Substantia nigra (tissue), 51 donors: ENCODE measurements at places on chromosomes 7 and 10.

GRCh38 chr7:157769086-157769485 is 432.3 kb downstream of the DNAJB6 start:
- DNase-seq, result no peak

DNA sequence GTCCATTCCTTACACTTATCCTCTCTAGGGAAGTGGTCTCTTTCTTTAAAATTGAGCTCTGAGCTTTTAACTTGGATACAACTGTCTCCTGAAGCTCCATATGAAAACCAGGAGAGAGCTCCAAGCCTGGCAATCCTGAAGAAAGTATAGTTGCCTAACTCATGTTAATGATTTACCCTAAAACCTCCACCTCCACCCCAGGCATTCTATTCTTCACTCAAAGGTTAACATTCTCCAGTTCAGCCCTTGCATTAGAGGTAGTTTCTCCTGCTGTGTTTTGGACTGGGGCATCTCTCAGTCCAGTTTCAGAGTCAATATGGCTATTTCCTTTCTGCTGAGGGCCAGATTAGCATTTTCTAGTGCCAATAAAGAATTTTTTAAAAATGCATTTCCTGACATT is 195.5 kb downstream of the SLC25A13 start:
- DNase-seq, result no peak

GRCh38 chr10:11598712-11599397 is 12.6 kb downstream of the USP6NL start:
- no peak for DNase-seq

- DNase-seq, result no peak
Measured at GRCh38 chr7:26698806-26699205, 165.6 kb downstream of the SKAP2 start.

DNA sequence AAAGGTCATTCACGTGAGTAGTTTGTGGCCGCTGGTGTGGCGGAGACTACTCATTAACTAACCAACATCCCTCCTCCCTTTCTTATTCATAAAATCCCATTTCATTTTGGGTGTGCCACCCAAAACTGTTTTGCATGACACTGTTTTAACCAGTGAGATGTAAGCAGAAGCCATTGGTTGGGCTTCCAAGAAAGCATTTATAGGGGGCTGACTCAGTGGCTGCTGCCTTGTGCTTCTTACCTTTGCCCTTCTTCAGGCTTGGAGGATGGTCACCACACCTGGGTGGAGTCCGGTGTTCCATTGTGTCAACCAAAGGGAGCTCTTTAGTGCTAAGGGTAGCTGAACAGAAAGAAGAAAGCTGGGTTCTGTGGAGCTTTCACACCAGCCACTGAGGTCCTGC is 37.2 kb upstream of the EPC1 start:
- no peak for DNase-seq

DNA sequence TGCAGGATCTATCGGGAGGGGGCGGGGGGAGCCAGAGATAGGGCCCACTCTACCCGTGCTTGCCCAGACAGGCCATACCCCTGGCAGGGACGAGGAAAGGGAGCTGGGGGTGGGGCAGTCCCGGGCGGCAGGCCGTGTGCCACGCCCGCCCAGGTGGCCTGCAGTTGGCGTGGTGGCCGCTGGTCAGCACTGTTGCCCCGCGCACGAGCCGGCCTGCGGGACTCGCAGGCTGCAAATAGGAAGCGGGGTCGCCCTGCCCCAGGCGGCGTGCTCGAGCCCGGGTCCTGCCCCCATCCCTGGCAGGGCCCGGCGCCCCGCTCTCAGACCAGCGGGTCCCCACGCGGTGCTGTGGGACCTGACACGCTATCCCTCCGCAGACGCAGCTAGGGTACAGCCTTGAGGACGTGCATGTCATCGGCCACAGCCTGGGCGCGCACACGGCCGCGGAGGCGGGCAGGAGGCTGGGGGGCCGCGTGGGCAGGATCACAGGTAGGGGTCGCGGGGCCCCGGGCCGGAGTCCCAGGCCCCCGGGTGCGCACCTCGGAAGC is 6.7 kb downstream of the PNLIPRP2 start:
- DNase-seq, result no peak

GRCh38 chr10:75469006-75469616 is 37.7 kb downstream of the LRMDA start:
- DNase-seq, result no peak
